LHCN-M2 (cell line): ENCODE measurements at places on chromosomes 4 and X. TPM values are rescaled to one million over a fixed set of nuclear protein-coding genes. Genes with fewer than 3 reads are reported as not detected.

CENPVL2 gene
- 0.11 TPM in 1 of 2 replicates, not detected in the other for total RNA-seq

- DNase-seq: no peak
Observed at GRCh38 chr4:180640193-180640592, 1603.0 kb upstream of the TENM3 start.

EVC2 gene
- total RNA-seq: 18.0 and 18.3 TPM in 2 replicates

GRCh38 chr4:180578175-180578574 lies 1665.0 kb upstream of the TENM3 start:
- DNase-seq: no peak

DNA sequence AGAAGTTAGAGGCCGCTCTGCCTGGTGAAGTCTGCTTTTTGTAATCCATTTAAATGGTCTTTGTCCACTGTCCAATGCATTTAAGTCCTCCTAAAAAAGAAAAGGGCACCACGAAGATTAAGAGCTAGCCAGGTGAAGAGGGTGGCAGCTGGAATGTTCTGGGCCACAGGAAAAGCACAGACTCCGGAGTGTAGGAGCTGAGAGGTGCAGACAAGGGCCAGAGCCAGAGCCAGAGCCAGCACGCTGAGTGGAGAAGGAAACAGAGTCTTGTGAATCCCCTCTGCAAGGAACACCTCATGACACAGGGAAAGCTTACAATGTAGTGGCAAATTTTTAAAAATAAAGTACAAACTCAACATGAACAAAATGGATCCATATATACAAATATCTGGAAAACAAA lies 83.6 kb downstream of the TSPAN5 start:
- DNase-seq: no peak

DNA sequence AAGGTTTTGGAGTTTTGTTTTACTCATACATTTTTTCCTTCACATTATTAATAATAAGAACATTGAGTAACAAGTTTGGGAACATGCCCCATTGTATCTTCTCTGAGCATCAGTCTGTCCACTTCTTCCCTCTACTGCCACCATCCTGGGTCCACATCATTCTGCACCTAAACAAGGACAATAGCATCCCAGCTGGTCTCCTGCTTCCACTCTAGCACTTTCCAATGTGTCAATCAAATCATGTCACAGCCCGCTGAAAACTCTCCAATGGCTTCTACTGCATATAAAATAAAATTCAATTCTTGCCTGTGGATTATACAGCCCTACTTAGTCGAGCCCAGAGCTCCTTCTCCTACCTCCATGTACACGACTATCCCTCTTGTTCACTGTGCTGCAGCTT lies 66.8 kb upstream of the RBPJ start:
- no peak for DNase-seq

CFAP47 gene
- total RNA-seq: not detected in 2 replicates

ANKRD50 gene
- 13.0 and 16.3 TPM in 2 replicates for total RNA-seq

- DNase-seq: no peak
Observed at GRCh38 chr4:5945171-5945570, 52.3 kb upstream of the CRMP1 start.

SYTL5 gene
- 0.32 and 0.46 TPM in 2 replicates for total RNA-seq

DNA sequence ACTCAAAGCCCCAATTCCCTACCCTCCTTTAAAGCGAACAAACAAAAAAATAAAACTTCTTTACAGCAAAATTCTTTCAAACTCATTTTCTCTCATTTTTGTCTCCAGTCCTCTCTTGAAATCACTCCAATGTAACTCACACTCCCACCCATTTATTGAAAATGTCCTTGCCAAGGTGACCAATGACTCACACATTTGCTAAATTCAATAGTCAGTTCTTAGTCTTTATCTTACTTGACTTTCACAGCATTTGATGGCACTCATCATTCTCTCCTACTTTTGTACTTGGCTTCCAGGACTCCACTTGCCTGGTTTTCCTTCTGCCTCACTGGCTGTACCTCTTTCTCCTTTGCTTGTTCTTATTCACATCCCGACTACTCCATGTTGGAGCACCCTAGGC lies 19.9 kb downstream of the CC2D2A start:
- DNase-seq: no peak

DNA sequence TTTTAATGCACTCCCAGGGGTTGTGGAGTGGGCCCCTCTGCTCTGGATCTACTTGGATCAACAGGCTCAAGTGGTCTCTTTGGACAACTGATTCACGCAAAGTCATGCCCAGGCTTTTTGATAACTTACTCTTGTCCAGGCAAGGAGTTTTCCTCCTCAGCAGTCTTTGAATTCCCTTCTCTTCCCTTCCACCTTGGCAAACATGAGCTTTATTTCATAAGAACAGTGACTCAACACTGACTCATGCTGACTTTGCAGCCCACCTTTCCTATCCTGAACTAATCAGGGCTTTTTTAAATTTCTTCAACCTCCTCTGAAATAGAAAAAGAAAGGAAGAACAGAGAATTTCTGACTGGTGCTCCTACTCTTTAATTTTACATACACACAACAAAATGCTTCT lies 132.1 kb upstream of the LDB2 start:
- no peak for DNase-seq

MAGEE2 gene
- total RNA-seq: not detected in 2 replicates

EREG gene
- 2.9 and 4.1 TPM in 2 replicates for total RNA-seq

GRCh38 chr4:2767046-2767704 lies 11.0 kb upstream of the TNIP2 start:
- DNase-seq: no peak

SPON2 gene
- total RNA-seq: 0.58 and 1.1 TPM in 2 replicates

DNA sequence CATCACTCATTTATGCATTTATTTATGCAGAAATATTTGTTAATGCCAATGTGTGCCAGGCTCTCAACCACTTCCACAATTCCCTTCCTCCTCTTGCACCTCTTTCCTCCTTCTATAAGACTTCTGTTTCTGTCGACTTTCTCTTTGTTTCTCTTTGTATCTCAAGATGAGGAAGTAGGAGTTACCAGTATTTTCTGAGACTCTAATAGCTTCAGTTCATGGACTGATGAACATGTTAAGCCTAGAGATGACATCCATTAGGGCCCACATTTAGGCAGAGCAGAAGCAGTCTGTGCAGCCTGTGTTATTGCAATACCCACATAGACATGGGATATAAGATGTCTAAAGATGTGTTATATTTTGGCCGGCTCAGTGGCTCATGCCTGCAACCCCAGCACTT lies 241.8 kb upstream of the SMIM31 start:
- no peak for DNase-seq

- no peak for DNase-seq
Observed at GRCh38 chr4:169260217-169260866, 10.4 kb downstream of the SH3RF1 start.

SPANXC gene
- total RNA-seq: not detected in 2 replicates

MUC7 gene
- not detected in 2 replicates for total RNA-seq

- DNase-seq: no peak
Observed at GRCh38 chr4:48633657-48634056, 143.6 kb downstream of the ZAR1 start.

- peak; percentile 42 for DNase-seq
Observed at GRCh38 chr4:16026160-16026761, 57.6 kb downstream of the PROM1 start.

- peak; percentile 51 for DNase-seq
Observed at GRCh38 chr4:155964016-155964891, 10.6 kb upstream of the CTSO start.

FGFR3 gene
- total RNA-seq: 0.17 and 0.26 TPM in 2 replicates

SHROOM3 gene
- 0.38 and 0.46 TPM in 2 replicates for total RNA-seq

- no peak for DNase-seq
Observed at GRCh38 chrX:68059469-68059868, 373.8 kb downstream of the OPHN1 start.

CSN3 gene
- not detected in 2 replicates for total RNA-seq

- peak; percentile 23 for DNase-seq
Observed at GRCh38 chr4:27692158-27692557, 831.5 kb downstream of the STIM2 start.

DMRTC1B gene
- not detected in 2 replicates for total RNA-seq

DNA sequence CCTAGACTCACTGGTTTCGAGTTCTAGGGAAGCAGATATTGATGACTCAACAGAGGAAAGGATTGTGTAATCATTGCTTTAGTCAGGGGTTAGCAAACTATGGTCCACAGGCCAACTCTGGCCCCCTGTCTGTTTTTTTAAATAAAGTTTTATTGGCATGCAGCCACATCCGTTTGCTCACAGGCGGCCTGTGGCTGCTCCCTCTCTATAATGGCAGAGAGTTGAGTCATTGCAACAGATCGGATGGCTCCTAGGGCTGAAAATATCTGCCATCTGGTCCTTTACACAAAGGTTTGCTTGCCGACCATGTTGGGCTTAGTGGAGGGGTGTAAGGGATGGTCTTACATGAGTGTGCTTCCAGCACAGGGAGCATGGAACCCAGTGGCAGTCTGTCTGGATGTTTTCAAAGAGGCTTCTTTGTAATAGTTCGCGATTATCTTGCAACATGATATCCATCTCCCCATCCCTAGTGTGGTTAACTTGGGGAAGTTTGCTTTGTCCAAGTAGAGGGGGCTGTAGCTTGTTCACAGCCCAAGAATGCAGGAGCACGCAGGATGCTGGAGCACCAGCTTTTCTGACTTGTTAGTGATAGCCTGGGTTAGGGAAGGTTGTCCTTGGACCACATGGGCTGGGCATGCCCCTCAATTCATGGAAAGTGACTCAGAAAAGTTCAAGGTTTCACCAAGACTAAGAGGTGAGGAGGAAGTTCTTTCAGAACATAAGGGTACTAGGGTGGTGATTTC lies 59.3 kb upstream of the CLDN34 start:
- DNase-seq: peak; percentile 69

SMIM10L2A gene
- 0.11 TPM in 1 of 2 replicates, not detected in the other for total RNA-seq

SPACA5 gene
- not detected in 2 replicates for total RNA-seq

ADH6 gene
- total RNA-seq: not detected in 2 replicates

VCX2 gene
- not detected in 2 replicates for total RNA-seq

DRP2 gene
- total RNA-seq: 2.5 and 3.1 TPM in 2 replicates

DNA sequence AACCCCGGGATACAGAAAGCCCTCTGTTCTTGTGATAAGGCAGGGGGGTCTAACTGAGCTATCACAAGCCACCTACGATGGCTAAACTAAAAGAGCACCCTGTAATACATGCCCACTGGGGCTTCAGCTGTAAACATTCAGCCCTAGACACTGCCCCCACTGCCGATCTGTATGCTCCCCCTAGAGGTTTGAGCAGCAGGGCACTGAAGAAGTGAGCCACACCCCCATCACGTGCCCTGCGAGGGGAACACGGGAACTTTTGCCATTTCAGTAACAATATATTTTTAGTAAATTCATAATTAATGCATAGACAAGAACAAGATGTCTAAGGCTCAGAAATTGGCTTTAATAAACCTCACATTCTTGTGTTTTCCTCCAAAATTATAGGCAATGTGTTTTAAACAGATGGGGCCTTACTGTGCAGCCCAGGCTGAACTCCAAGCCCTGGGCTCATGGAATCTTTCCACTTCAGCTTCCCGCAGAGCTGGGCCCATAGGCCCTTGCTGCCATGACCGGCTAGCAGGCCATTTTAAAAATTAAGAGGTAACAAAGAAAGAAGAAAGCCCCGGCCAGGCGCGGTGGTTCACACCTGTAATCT lies 235.3 kb upstream of the SFRP2 start:
- no peak for DNase-seq

DNA sequence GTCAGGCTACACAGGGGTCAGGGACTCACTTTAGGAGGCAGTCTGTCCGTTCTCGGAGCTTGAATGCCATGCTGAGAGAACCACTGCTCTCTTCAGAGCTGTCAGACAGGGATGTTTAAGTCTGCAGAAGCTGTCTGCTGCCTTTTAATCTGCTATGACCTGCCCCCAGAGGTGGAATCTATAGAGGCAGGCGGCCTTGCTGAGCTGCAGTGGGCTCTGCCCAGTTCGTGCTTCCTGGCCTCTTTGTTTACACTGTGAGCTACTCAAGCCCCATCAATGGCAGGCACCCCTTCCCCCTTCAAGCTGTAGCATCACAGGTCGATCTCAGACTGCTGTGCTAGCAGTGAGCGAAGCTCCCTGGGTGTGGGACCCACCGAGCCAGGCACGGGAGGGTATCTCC lies 31.5 kb upstream of the UNC5C start:
- DNase-seq: no peak

DIPK2B gene
- total RNA-seq: not detected in 2 replicates

DNA sequence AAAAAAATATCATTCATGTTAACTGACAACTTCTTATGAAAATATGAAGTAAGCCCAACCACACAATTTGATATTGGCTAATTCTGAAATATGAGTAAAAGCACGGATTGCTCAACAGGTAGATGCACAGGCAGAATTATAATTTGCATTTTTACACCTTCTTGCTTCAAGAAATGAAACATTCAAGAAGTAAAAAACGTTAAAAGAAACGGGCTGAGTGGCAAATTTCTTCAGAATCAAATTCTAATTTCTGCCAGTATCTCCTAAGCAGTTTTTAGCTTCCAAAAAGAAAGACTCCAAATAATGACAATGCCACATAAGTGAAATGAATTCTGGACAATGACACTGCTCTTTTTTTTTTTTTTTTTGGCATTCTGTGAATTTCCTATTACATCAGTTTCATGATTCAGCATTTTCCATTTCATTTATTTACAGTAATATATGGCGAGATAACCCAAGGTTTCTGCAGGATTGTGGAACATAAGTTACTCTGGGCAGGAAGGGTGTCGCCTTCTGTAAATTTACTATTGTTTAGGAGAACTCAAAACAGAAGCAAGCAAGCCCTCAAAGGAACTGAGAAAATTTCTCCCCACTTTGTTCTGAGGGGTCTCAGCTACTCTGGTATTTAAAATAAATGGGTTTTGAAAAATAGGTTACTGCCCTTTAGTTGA lies 1.4 kb downstream of the SEL1L3 start:
- DNase-seq: no peak

- DNase-seq: peak; percentile 76
Observed at GRCh38 chr4:53899586-53900270, 164.7 kb downstream of the CHIC2 start.

- DNase-seq: no peak
Observed at GRCh38 chr4:174933083-174933482, 14.9 kb downstream of the ADAM29 start.

GRCh38 chr4:174036576-174036975 lies 246.9 kb downstream of the FBXO8 start:
- no peak for DNase-seq

DNA sequence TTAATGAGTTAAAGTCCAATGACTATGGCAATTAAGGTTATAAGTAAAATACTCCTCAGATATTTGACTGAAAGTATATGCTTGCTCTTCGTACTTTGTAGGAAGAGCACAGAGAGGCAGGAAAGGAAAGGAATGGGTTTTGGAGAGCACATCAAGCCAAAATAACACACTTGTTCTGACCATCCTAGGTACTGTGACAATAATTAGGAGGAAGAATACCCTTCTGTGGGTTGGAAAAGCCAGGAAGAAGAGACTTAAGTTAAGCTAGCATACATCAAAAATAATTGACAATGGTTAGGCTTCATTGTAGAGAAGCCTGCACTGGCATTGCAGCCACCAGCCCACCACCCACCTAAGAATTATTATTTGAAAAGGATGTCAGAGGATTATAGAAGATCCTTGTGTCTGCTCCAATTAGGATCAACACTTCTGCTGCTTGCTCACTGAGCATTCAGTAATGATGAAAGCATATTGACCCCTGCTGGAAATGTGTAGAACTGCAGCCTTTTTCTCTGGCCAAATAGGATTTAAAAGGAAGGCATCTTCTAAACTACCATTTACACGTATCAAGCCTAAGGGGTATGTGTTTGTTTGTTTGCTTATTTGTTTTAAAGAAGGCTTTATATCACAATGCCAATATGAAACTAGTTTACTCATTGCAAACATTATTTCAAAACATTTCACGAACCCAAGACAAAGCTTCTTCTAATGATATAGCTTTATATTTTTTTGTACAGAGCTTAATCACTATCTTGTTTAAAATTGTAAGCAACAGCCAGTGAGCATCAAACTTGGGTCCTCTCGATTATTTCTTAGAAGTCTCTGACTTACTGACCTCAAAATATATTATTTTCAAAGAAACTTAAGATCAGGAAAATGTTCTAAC lies 286.2 kb upstream of the TET2 start:
- DNase-seq: peak; percentile 63

- no peak for DNase-seq
Observed at GRCh38 chrX:73977542-73978169, 326.3 kb upstream of the ZCCHC13 start.

FAM13A gene
- total RNA-seq: 18.9 and 22.3 TPM in 2 replicates
